ENCODE measurements at places on chromosomes 12 and 14. TPM values are rescaled to one million over a fixed set of nuclear protein-coding genes. Genes with fewer than 3 reads are reported as not detected.

The PRKAG1 gene
- 66.0 TPM for total RNA-seq

DNA sequence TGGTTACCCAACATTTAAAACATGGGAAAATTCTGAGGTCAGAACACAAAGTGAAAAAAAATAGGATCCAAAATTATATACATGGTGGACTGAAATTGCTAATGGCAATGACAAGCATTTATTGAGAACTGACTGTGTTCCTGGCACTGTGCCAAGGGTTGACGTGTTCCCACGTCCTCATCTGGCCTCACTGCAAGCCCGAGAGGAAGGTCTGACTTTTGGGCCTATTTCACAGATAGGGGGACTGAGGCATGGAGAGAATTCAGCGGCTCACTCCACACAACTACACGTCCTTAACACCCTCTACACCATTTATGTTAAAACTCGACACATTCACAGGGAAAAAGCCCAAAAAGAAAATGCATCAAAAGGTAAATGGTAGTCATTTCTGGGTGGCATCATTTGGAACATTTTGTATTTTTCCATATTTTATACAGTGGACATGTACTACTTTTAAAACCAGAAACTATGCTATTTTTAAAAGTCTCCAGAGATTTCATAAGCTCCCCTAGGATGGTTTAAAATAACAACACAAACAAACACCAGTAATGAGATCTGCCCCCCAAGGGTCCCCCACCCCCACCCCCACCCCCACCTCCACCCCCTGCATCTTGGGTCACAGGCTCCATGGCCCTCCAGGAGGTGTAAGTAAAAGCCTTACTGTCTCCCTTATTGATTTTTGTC is 27.7 kb downstream of the CLMN start:
- no peak for DNase-seq

The WDHD1 gene
- total RNA-seq, result 57.7 TPM

- DNase-seq, result no peak
These were observed 135.9 kb downstream of the SLC15A4 start for GRCh38 chr12:128687851-128688250.

DNA sequence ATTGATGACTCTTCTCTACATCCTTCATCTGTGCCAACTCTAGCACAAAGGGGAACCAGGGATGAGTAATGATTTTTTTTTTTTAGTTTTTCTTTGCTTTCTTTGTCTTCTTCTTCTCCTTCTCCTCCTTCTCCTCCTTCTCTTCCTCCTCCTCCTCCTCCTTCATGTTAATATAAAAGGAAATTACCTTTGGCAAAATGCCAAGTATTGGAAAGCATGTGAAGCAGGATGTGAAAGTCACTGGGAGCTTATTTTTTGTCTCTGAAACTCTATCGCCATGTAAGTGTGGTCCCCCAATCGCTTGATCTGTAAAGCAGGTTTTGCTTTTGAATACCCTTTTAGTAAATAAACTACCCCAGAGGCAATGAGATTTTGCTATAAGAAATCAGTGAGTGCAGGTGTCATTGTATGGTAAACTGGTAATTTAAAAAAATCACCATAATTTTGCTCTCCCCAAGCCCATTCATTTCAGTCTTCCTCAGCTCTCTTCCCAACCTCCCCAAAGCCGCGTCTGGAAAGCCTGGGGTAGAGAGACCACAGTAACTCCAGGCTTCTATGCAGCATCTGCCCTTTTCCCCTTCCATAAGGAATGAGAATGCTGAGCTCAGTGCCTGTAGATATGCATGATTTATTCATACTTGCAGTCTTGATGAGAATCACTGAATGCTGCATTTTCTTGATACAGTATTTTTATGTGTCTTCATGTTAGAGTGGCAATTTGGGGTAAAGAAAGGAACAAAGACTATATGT is 388.7 kb downstream of the TMEM117 start:
- DNase-seq, result no peak

The ADAMTS20 gene
- total RNA-seq, result not detected

DNA sequence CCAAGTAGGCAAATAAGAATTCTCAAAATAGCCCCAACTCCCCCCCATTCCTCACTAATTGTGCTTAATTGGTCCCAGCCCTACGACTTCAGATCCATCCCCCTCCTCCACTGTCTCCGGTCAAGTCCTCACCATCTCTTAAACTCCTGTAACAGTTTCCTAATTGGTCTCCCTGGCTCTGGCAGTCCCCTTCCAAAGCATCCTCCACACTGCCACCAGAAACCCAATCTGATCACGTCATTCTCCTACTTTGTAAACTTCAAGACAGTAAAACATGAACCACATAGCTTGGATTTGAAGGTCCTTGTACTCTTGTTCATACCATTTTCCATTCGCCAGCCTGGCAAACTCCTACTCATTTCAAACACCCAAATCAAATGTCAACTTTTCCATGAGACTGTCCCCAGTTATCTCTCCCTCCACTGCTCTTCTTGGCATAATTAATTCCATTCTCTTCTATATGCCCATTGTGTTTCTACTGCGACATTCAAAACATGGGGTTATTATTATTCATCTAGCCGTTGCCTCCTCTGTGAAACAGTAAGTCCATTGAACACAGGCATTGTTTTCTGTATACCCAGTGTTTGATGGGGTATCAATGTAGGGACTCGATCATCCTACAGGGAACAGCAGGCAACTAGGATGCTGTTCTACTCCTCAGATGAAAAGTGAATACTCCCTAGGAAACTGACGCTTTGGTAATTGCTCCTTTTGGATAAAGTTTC is 104.6 kb downstream of the EGLN3 start:
- no peak for DNase-seq

The LRP1-AS gene
- not detected for total RNA-seq

DNA sequence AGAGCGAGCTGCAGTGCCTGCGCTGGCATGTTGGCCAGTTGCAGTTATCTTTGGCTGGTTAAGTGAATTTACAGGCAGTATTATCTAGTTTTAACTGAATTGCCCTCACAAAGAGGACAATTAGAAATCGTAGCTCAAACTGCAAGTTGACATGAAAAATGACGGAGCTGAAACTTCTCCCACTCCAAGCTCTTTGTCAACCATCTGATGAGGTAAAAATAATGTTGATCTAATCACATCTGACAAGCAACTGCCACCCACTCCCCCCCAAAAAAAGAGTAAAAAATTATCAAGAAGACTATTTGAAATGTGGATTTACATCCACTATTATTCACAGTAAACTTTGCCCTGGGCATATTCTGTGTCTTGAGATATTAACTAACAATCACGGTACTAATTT is 84.7 kb upstream of the VASH1 start:
- no peak for DNase-seq

- DNase-seq, result no peak
These were observed 29.1 kb downstream of the LRRK2 start for GRCh38 chr12:40253936-40254335.

The HOXC9 gene
- not detected for total RNA-seq

GRCh38 chr12:59620326-59620725 is 24.5 kb downstream of the SLC16A7 start:
- no peak for DNase-seq

- DNase-seq, result no peak
These were observed 32.8 kb upstream of the NEDD1 start for GRCh38 chr12:96874211-96874610.

DNA sequence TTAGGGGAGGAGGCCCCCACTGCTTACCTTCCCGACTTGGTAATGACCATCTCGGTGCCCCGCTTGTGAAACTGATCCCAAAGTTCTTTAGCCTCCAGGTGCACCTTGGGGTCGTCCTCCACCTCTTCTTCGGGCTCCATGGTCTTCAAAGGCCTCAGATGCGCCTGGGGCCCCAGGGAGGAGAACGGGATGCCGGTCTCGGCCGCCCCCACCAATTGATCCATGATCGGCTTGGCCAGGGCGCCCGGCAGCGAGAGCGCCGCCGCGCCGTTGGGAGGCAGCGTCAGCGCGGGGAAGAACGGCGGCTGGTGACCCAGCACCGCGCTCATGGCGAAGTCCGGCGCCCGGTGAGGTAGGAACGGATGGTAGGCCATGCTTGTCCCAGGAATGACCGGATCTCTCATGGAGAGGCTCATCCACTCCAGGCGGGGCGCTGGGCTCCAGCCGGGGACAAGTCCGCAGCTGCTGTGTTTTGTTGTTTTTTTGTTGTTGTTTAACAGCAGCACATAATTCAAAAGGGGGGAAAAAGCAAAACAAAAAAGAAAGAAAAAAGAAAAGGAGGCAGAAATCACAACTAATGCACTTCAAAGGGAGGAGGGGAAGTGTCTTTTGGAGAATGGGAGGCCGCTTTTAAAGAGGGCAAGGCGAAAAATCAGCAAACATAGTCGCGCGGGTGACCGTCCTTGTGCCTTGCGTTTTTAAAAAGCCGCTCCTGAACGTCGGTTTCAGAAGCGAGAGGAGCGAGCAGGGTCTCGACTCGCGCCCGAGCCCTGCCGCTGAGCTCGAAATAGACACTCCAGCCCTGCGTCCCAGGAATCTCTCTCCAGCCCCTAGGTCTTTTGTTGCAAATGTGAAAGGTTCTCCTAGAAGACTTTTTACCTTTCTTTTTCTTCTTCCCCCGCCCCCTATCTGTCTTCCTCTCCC is 928 bp downstream of the TBX3 start:
- no peak for DNase-seq

GRCh38 chr12:123114304-123115083 is 36.4 kb downstream of the PITPNM2 start:
- DNase-seq, result no peak

DNA sequence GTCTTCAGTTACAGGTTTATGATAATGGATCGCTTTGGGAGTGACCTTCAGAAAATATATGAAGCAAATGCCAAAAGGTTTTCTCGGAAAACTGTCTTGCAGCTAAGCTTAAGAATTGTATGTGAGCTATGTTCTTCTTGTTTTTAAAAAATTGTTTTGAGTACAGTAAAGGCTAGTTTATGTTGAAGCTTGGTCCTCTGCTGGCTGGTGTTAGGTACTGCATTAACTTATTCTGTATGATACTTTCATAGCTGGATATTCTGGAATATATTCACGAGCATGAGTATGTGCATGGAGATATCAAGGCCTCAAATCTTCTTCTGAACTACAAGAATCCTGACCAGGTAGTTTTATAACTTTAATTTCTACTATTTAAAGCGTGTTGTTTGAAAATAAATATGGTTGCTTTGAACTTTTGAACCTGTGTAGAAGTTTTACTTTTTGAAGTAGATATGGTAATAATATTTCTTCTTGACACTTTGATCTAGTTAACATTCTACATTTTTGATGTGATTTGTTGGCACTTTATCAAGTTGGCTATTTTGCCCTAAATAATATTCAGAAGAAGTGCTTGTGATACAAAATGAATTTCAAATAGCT is 55.7 kb downstream of the VRK1 start:
- DNase-seq, result no peak

The CSRP2 gene
- not detected for total RNA-seq

The COX8C gene
- total RNA-seq, result not detected

The CCDC60 gene
- not detected for total RNA-seq

DNA sequence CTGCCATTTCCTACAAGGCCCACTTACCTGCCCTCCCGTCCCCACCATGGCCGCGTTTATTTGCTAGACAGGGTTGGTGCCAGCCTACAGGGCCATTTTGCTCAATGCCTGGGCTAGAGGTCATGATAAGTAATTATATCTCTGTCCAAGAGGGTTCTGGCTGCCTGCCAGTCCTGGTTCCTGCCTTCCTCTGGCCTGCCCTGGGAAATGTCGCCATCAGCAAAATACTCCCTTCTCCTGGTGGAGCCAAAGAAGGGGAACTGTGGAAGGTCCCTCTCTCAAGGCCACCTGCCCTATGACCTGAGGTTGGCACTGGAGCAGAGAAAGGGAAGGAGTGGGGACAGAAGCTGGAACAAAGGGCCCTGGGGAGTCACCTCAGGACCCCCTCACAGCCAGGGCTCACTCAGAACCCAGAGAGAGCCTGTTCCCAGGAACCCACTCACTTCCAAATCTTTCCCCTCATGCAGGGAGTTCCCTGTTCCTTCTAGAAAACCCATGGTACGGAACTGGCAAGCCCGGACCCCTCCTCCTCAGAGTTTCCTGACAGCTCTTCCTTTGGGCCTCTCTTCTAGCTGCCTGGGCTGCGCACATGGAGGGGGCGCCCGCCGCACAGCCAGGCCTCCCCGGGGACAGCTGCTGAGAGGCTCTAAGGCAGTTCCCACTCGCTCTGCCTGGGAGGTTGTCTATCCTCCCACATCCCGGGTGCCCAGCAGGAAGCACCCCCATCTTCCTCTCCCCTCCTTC is 280.5 kb downstream of the DPF3 start:
- peak; percentile 33 for DNase-seq

DNA sequence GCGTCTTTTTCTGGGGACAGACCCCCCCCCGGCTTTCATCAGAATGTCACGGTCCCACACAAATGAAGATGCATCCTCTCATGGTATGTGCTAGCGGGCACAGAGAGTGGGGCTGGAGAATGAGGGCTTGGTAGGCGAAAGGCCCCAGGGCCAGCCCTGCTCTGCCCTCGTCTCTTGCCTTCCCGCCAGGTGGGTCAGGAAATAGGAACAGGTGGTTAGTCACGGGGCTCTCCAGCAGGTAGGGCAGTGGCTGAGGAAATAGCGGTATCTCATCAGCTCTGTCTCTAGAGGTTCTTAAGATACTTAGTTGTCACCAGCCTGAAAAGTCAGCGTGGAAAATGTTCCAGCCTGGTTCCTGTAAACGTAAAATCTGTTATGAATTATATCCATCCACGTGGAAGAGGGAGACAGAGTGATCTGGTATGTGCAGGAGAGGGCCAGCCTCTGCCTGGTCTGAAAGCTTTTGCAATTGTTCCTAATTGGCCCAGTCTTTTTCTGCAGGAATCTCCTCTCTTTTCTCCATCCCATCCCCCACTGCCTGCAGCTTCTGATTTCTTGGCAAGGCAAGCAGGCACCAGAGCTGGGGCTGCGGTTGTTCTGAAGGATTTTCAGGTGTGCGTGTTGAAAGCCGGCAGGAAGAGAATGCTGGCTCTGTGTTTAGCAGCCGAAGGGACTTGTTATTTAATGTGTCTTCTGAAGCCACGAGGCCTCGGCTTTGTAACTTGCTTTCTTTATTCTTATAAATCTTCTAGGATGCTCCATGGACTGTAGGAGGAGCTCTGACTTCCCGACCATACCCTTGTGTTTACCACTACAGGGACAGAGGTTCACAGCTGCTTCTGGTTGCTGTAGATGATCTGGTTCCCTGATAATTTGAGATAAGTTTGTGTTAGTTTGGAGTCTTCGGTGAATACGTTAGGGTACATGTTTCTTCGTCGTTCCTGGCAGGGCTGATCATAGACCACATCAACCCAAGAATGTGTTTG is 131.1 kb downstream of the CACNA1C start:
- no peak for DNase-seq

GRCh38 chr14:103110681-103111231 is 12.5 kb upstream of the TNFAIP2 start:
- no peak for DNase-seq

DNA sequence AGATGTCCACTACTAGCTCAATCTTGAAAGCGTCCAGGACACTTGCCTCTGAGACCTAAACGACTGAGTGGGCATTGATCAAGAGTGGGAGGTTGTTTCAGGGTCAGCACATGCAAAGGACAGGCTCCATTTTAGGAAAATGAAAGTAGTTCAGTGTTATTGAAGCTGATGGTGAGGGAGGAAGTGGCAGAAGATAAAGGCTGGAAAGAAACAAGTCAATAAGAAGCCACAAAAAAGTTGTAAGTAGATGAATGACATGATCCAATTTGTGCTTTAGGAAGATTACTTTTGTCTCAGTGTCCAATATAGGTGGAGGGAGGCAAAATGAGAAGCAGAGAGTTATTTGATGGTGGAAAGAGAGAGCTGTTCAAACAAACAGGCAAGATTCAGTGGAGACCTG is 22.0 kb downstream of the GPR65 start:
- no peak for DNase-seq

The MORN3 gene
- total RNA-seq, result 0.54 TPM

GRCh38 chr14:67583711-67584644 is 16.1 kb downstream of the PIGH start:
- peak; percentile 50 for DNase-seq
